Natural killer cell treated with Interleukin-12 subunit alpha and Interleukin-12 subunit beta and Interleukin-15 and Interleukin-18, amount 100 ng/mL, for 72 hours (primary cell): ENCODE measurements at places on chromosomes 1 and 21. TPM values are rescaled to one million over a fixed set of nuclear protein-coding genes. Genes with fewer than 3 reads are reported as not detected.

DNA sequence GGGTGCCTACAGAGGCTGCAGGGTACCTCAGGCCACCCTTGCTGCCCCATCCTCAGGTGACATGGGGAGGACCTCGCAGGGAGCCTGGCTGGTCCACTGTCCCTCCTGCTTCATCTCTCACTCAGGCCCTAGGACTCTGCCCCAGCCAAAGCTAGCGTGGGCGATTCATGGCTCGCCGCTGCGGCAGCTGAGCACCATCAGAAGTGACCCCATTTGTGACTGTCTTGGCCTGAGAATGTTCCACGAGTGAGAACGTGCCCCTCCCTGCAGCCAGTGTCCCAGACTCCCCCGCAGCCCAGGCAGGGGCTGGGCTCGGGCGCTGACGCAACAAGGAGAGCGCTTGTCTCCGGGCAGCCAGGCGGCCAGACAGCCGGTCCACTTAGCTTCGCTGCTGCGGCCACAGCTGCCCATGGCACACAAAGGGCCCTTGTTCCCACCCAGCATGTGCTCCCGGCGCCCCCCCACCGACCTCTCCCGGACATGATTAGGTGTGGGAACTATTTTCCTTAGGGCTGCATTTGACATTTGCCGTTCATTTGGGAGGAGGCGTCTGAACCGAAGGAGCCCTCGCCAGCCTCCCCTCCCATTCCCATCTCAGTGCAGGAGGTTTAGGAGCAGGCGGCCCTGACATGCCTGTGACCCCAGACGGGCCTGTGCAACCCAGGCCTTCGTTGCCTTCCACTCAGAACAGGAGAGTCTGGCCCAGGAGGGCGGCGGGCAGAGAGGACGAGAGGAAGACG lies 19.3 kb upstream of the POFUT2 start:
- no peak overlapping the region for H3K27ac ChIP-seq
- no peaks in the 10 kb centered on the region for H3K36me3 ChIP-seq
- no peak overlapping the region for H3K4me3 ChIP-seq
- no peak for DNase-seq
- peaks cover 7% of the 10 kb centered on the region for H3K27me3 ChIP-seq

- DNase-seq: no peak
- H3K36me3 ChIP-seq: no peaks in the 10 kb centered on the region
- peaks cover 8% of the 10 kb centered on the region for H3K27me3 ChIP-seq
- H3K4me3 ChIP-seq: no peak overlapping the region
- H3K4me1 ChIP-seq: no peaks in the 10 kb centered on the region
Measured at GRCh38 chr1:112247036-112247597, 148.9 kb upstream of the CTTNBP2NL start.

- H3K27ac ChIP-seq: peak overlapping the region; percentile 88
- H3K36me3 ChIP-seq: no peaks in the 10 kb centered on the region
- no peaks in the 10 kb centered on the region for H3K27me3 ChIP-seq
- DNase-seq: peak; percentile 79
Measured at GRCh38 chr1:183989078-183989577, 48.4 kb downstream of the COLGALT2 start.

DNA sequence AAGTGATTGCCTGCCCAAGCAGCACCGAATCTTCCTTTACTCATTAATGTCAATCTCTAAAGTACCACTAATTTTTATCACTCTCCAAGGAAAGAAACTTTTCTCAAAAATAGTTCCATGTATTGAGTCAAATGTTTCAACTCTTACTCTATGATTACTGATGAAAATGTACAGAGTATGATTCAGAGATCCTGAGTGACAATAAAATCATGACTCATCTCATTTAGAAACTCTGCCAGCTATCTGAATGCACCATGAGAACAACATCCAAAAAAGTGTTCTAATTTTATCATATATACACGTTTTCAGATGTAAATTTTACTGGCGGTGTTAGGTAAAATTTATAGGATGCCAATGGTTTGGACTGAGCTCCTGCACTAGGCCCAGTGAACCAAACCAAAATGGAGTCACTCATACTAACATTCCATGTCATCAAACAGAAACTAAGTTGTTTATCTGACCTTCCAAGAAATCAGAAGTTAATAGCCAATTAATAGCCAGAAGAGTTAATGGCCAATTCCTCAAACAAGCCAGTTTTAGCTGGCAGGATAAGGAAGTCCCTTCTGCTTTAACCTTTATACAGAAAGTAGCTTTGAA lies 22.6 kb downstream of the PLPPR5 start:
- no peak for DNase-seq
- H3K27ac ChIP-seq: no peak overlapping the region
- no peaks in the 10 kb centered on the region for H3K4me1 ChIP-seq

DNA sequence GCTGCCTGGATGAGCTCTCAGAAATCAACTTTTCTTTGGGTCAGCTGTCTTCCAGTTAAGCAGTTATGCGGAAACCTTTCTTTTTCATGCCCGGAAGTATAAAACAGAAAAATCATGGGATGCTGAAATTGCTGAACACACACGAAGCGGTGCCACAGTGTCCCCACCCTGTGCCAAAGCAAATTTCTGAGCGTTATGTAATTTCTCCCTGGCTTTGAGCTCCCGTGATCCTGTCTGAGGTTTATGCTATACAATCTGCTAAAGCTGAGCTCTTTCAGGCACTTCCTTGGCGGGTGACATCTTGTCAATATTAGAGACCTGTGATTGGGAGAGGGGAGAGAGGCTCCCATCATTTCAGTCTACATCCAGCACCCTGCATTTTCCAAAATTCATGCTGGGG lies 201.7 kb downstream of the ROR1 start:
- no peak overlapping the region for H3K4me3 ChIP-seq
- H3K27me3 ChIP-seq: peaks cover 9% of the 10 kb centered on the region
- no peaks in the 10 kb centered on the region for H3K4me1 ChIP-seq
- no peak overlapping the region for H3K27ac ChIP-seq
- no peaks in the 10 kb centered on the region for H3K36me3 ChIP-seq
- DNase-seq: no peak

DNA sequence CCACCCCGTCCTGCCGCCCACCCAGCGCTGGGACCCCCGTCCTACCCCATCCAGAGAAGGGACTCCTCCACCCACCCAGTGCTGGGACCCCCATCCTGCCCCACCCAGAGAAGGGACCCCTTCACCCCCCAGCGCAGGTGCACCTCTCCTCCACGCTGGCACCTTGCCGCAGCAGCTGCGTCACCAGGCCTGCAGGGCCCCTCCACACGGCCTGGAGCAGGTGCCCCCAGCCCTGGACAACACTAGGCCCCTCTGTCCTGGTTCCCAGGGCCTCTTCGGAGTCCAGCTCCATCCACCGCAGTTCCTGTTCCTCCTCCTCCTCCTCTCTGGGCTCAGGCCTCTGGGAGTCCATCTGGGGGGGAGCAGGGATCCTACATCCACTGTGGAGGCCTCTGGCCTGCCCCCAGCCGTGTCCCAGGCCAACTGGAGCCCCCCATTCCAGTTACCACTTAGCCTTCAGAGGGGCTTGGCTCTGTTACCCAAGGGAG lies 378 bp downstream of the ANKRD65 start:
- H3K27ac ChIP-seq: no peak overlapping the region
- no peaks in the 10 kb centered on the region for H3K36me3 ChIP-seq
- H3K4me3 ChIP-seq: no peak overlapping the region

DNA sequence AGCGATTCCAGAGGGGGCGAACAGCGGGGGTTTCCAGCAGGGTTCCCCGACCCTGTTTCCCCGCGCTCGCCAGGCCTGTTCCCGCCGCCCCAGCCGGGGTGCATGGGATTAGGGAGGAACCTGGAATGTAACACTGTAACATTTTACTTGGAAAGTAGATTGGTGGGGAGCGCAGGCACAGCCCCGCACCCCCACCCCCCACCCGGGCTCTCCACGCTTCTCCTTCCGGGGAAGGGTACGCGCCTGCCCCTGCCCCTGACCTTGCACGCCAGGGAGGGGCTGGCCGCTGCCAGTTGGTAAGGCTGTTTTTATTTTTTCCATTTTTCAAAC lies 427 bp downstream of the FAM3B start:
- peaks cover 42% of the 10 kb centered on the region for H3K27me3 ChIP-seq
- no peaks in the 10 kb centered on the region for H3K4me1 ChIP-seq
- no peak overlapping the region for H3K4me3 ChIP-seq

DNA sequence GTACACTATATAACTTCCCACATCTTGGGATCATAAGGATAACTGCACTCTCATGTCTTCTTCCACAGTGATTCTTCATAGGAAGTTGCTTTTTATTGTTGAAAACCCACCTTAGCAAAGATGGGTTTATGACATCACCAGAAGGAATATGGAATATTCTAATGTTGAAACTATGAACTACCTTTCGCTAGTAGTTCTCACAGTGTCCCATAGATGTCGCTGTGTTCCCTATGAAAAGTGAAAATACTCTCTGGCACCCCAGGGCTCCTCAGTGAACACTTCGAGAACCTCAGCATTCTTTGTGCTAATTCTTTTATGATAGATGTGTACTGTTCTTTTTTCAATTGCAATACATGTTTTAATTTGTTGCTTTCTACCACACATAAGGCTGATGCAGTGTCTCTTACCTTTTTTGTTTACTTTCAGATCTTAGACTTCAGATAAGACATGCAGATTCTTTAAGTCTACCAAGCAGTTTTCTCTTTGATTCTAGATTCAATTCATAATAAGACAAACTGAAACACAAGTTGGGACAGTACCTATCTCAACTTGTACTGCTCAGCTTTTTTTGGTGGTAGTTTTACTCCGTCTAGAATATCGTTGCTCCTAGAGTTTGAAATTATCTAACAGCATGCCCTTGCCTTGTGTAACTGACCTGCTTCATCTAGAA lies 90.8 kb downstream of the GTF2B start:
- peak; percentile 74 for DNase-seq
- peaks cover 8% of the 10 kb centered on the region for H3K36me3 ChIP-seq
- no peak overlapping the region for H3K27ac ChIP-seq
- peaks cover 5% of the 10 kb centered on the region for H3K4me1 ChIP-seq
- H3K4me3 ChIP-seq: no peak overlapping the region

DNA sequence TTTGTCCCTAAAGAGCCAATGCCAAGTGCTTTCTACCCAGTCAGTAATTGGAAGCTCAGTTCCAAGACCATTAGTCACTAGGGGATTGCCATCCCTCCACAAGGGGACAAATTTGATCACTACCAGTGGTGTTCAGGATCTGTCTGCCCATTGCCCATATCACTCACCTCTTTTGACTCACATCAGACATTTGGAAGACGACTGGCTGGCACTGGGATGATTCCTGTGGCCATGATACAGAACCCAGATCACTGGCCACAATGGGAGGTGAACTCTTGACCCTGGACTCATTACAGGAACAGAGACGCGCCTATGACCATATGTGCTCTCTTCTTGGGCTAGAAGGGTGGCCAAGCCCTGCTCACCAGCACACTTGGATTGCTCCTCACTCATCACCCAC lies 71.0 kb downstream of the COLGALT2 start:
- H3K27ac ChIP-seq: peak overlapping the region; percentile 31
- H3K36me3 ChIP-seq: peaks cover 14% of the 10 kb centered on the region
- no peak overlapping the region for H3K4me3 ChIP-seq
- no peaks in the 10 kb centered on the region for H3K27me3 ChIP-seq
- peaks cover 46% of the 10 kb centered on the region for H3K4me1 ChIP-seq

DNA sequence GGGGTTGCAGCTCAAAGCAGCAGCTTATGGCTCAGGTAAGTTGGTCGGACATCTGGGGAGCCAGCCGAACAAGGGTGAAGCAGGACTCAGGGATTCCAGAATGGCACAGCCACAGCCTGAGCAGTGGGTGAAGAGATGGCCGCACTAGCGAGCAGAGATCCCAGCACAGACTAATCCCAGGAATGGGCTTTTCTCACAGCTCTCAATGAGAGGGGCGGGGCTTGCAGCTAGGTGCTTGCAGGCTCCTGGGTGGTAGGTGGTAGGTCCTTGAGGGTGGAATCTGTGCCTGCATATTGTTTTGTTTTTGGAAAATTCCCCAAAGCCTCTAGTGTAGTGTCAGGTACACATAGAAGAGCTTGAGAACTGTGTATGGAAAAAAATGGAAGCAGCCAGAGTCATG lies 9.0 kb downstream of the KIAA0040 start:
- H3K4me3 ChIP-seq: no peak overlapping the region
- H3K27ac ChIP-seq: no peak overlapping the region
- H3K36me3 ChIP-seq: peaks cover 5% of the 10 kb centered on the region
- DNase-seq: no peak
- H3K4me1 ChIP-seq: peaks cover 66% of the 10 kb centered on the region

GRCh38 chr1:65253800-65254319 lies 55.5 kb upstream of the DNAJC6 start:
- no peak for DNase-seq
- H3K4me1 ChIP-seq: peaks cover 13% of the 10 kb centered on the region
- H3K36me3 ChIP-seq: no peaks in the 10 kb centered on the region
- H3K27ac ChIP-seq: peak overlapping the region; percentile 70

The GOLT1A gene
- not detected for total RNA-seq

The AGT gene
- not detected for total RNA-seq

The DOP1B gene
- total RNA-seq: 16.3 TPM
